ENCODE measurements at places on chromosomes 1 and 21. TPM values are rescaled to one million over a fixed set of nuclear protein-coding genes. Genes with fewer than 3 reads are reported as not detected.
A peak's percentile ranks its signal among the peaks of the same experiment; 100 is the strongest.

DNA sequence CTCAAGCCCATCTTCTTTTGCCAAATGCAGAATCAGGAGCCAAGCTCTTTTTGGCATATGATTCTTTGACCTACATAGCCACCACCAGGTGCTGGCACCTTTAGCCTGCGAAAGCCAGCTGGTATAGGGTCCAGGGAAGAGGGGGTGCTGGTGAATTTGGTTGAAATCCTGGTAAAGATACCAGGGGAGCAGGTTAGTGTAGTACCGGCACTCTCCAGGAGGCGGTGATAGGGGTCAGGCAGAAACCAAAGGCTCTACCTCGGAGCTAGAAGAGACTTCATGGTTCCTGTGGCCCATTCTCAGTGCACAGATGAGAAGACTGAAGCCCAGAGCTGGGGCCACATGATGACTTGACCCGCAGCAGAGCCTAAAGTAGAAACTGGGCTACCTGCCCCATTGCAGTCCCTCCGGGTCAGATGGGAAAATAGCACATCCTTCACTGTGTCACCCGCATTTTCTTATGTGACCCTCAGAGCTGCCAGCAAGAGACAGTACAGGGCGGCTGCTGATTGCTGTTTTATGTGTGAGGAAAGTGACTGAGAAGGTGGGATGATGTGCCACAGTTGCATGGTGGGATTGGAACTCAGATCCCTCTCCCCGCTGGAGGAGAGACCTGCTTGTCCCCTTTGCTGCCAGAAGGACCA, 36.0 kb upstream of the IL19 start:
- DNase-seq: peak; percentile 44

GRCh38 chr1:43305926-43306687, 5.3 kb downstream of the TIE1 start:
- DNase-seq: no peak

The PDC gene
- total RNA-seq: not detected

The ZNF648 gene
- total RNA-seq: 0.12 TPM

DNA sequence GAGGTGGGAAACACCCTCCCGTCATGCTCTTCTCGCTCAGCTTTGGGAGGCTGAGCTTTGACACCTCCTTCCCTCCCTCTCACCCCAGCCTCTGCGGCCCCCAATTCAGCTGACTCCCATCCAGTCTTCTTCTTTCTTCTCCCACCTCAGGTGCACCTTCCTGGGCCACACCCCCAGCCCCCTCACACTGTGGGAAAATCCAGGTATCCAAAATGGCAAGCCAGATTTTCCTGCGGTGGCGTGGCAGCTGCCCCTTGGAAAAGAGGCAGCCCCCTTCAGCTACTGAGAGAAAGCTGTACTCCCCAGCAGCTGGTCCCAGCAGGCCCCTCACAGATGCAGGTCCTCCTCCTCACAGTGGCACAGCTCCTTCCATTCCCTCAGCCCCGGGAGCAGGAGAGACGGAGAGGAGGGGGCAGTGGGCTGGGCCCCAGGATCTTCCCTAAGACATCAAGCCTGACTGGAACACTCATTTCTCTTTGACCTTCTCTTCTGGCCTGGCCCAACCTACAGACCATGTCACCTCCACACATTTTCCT, 61.6 kb downstream of the OPTC start:
- no peak for DNase-seq

The FCN3 gene
- 3.6 TPM for total RNA-seq

The TRNP1 gene
- total RNA-seq: 61.7 TPM

DNA sequence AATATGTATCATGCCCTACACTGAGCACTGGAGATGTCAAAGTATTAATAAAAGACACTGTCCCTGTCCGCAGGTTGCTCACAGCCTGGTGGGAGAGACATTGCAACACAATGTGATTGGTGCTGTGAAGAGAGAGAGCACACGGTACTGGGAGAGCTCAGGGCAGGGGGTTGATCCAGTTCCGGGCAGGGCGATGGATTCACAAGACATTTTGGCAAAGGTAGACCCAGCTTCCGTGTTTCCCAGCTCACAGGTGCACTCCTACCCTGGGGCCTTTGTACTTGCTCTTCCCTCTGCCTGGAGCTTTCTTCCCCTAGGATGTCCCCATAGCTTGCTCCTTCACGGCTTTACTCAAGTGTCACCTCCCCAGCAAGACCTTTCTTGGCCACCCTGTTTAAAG, 1.4 kb downstream of the PLA2G5 start:
- DNase-seq: no peak

GRCh38 chr1:115710859-115711624, 57.5 kb downstream of the CASQ2 start:
- DNase-seq: no peak

DNA sequence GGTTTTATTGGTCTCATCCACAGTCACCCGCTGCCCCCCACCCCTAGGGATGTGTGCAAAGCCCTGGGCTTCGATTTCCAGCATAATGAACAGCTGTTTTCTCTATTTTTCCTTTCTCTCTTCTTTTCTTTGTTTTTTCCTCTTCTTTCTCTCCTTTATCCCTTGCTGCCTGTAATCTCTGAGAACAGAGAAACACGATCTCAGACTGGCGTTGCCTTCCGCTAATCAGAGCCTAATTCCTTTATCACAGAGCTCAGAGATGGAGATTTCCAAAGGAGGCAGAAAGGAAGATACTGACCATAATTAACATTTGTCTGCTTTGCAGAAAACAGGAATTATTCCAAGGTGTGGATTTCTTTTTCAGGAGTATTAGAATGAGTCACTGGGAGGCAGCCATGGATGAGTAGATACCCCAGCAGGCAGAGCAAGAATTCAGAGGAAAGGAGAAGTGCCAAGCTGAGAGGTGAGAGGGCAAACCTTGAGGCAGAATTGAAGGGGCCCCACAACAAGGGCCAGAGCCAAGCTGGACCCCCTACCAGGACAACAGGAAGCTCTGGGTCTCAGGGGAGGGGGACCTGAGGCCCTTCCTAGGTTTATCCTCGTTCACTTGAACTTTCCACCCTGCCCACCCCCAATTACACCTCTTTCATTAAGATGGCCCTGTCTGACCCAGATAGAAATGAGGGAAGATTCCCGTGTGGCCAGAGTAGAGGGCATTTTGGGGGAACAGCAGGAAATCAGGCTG, 33.3 kb downstream of the MATN1 start:
- DNase-seq: no peak

GRCh38 chr1:96747565-96747964, 26.0 kb downstream of the PTBP2 start:
- no peak for DNase-seq

The PLA2G2A gene
- total RNA-seq: not detected

The PTGER3 gene
- 4.4 TPM for total RNA-seq

DNA sequence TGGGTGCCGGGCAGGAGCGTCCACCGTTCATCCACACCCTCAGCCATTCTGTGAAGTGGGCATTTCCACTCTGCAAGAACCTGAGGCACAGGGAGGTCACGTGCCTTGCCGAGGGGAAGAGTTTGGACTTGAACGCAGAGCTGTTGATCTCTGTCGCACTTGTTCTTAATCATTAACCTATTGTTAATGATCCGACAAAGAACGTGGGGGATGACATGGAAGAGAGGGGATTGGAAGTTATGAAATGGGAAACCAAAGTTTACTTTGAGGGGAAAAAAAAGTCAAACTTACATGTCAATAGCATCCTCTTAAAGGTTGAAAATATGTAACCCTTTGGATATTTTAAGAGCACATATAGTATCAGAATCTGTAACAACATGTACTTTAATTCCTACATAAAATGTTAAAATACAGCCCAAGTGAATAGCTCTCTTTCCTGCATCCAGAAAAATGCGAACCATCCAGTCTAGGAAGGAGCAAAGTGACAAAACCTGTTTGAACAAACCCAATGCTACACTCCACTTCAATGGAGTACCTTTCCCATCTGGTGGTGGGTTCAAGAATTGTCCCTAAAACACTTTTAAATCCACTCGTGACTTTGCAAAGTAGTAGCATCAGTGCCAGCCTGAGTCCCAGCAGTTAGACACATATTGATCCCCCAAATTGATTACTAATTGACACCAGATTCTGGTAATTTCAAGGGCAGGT, 75.5 kb downstream of the SETD4 start:
- DNase-seq: no peak

The MROH7 gene
- total RNA-seq: 9.4 TPM

The NPHS2 gene
- not detected for total RNA-seq

The LHX8 gene
- total RNA-seq: 0.35 TPM

DNA sequence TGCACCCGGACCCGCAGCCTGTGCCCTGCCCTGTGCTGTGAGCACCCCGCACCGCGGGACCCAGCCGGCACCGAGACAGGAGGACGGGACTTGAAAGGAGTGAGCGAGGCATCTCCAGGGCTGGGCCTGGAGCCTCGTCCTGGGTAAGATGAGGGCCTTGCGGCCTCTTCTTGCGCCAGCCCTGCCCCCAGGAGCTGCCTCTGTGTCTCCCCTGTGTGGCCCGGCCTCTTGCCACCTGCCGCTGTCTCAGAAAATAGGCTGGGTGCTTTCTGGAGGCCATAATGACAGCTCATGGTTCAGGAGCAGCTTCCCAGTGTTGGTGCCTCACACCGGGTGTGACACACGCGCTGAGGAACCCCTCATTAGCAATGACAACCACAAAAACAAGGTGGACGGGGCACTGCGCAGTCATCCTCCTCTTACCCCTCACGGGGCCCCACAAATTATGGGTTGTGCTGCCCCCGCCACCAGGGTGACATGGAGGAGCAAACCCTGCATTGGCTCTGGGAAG, 161.5 kb upstream of the C1orf174 start:
- DNase-seq: no peak

The NR0B2 gene
- total RNA-seq: 3.9 TPM

DNA sequence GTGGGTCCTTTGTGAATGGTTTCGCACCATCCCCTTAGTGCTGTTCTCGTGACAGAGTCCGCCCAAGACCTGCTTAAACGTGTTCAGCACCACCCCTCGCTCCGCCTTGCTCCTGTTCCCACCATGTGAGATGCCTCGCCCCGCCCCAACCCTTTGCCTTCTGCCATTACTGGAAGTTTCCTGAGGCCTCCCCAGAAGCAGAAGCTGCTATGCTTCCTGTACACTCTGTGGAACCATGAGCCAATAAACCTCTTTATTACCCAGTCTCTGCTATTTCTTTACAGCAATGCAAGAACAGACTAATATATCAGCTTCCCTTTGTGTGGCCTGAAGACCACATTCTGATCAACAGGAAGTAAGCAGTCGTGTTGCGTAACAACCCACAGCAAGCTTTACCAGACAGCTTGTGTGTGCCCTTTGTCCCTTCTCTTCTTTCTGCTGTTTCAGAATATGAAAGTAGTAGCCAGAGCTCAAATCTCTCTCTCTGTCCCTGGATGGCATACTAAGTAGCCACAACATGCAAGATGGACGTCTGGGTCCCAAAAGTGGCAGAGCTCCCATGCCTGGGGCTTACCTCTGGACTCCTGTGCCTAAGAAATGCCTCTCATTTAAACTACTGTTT, 14.1 kb downstream of the HENMT1 start:
- DNase-seq: peak; percentile 95

- no peak for DNase-seq
Observed at GRCh38 chr1:100443811-100444571, 91.7 kb downstream of the CDC14A start.

DNA sequence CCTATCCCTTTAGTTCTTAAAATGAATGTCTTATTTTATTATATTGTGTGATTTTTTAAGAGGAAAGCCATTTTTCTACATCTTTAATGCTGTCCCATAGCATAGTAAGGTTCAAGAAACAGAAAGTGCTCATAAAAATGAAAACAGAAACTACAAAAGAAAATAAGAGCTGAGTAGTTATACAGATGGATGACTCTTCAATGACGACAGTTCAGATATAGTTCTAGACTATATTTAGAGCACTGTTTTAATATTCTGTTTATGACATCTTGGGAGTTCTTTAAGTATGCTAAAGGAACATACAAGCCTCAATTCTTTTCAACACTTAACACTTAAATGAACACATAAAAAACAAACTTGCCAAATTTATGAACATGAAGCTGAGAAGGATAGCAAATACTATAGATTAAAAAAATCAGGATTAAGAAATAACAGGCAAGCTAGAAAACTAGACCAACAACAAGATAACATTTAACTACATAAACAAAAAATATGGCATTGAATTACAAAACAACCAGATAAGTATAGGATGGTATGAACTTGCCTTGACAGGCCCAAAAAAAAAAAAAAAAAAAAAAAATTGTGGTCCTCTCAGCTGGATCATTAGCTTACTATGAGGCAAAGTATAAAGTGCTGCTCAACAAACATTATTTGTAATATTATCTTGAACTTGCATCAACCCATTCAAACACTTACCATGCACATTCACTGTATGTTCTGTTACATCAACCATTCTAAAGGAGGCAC, 87.9 kb downstream of the ZZZ3 start:
- DNase-seq: no peak

DNA sequence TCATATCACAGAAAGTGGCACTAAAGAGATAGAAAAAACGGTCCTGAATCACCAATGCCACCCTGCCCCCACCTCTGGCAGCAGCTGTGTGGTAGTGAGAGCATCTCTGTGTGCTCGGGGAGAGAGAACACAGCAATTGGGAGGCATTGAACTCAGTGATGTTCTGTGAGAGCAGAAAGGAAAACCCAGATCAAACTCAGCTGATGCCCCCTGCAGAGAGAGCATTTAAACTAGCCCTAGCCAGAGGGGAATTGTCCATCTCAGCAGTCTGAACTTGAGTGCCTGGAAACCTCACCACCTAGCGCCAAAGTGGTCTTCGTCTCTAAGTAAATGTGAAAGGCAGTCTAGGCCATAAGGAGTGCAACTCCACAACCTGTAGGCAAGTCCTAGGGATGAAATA, 21.3 kb downstream of the SLC44A5 start:
- DNase-seq: no peak

DNA sequence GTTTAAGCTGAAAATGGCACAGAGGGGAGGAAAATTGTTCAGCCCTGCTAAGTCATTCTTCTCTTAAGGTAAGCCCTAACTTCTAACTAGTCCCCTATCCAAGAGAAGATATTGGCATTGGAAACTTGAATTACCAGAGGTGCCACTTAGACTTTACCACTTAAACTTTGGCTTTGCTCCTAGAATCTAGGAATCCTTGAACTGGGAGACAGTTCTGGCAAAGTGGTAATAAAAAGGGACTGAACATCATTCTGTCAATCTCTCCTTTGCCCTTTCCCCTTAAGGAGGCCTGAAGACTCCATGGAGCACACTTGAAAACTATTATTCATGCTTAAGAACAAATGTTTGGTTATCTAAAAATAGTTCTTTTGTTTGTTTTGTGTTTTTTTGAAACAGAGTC, 8.4 kb downstream of the ATP1A4 start:
- no peak for DNase-seq

DNA sequence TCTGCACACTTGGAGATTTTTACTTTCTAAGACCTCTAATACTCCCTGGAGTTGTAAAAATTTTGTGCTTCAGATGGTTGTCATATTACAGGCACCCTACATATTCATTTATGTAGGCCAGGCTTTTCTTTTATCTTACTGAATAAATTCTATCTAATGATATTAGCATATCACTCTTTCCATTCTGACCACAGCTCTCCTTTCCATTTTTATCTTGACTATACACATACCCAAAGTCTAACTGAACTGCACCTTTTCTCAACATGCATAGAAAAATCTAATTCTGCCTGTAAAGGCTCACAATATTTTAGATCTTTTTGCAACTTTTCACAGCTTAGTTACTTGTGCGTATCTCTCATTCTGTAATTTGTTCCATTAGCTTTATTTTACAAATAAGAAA, 52.7 kb upstream of the TSHB start:
- no peak for DNase-seq

The CCDC28B gene
- 68.7 TPM for total RNA-seq

GRCh38 chr1:205716371-205717132, 33.4 kb downstream of the NUCKS1 start:
- no peak for DNase-seq

- DNase-seq: no peak
Observed at GRCh38 chr1:152735648-152736047, 22.2 kb upstream of the KPRP start.

Data from cardiac muscle cell (in vitro differentiated cells and primary cell).